ENCODE measurements at places on chromosomes 5 and 9.

- DNase-seq, result no peak
Observed at GRCh38 chr5:32254881-32255539, 57.7 kb downstream of the MTMR12 start.

DNA sequence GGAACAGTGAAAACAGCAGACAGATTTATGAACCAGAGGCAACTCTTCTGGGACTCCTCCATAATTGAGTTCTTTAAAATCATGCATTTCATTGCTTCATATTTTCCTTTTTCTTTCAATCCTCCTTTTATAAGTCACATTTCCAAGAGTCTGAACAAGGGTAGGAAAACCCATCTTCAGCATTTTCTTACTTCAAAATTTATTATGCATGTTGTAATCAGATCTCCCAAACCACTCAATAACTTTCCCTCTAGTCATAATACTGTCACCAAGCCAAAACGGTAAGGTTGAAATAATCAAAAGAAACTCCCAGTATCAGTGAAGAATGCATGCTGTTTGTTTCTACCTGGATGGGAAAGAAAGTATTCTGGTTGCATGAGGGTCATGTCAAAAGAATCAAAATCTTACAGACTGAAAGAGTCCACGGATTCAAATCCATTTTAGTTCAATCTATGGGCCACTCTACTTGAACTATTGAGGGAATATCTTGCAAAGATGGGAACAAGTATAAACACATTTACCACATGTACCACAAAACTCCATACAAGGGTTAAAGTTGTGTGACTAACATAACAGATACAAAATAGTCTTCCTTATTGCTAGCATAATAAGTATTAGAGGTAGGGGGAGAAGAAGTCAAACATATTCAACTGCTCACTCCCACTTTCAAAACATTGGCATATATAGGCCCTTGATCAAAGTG, 797.3 kb downstream of the MAT2B start:
- DNase-seq, result no peak

DNA sequence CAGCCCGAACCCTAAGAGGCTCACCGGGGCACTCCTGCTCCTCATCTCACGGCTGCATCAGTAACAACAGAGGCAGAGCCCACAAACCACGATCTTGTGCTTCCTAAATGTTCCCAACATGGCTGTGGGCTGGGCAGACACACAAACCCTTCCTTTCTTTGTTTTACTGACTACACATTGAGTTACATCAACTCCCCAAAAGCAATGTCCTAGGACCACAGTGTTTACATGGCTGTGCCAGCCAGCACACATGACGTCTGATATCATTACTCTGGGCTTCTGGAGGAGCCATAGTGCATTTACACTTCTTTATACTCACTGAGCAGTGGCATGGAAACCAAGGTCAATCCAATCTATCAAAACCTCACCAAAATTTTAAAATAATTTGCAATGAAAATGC, 101.4 kb downstream of the LHFPL2 start:
- DNase-seq, result no peak

DNA sequence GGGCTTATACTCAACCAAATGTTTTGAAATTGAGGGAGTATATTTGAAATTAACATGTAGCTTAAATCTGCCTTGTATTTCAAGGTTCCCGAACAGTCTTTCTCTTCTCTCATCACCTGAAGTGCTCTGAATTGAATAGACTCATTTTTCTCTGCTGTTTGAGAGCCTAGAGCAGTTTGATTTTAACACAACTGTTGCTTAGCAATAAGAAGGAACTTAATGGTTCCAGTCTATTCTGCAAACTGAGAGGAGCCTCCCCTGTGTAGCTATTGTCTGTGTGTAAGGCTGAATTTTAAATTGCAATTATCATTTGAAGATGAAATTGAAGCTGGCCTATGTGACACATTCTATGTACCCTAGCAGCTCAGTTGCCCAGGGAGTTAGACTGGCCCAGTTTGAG, 87.1 kb upstream of the CKMT2 start:
- no peak for DNase-seq

- no peak for DNase-seq
Observed at GRCh38 chr5:369151-369868, 47.8 kb downstream of the AHRR start.

DNA sequence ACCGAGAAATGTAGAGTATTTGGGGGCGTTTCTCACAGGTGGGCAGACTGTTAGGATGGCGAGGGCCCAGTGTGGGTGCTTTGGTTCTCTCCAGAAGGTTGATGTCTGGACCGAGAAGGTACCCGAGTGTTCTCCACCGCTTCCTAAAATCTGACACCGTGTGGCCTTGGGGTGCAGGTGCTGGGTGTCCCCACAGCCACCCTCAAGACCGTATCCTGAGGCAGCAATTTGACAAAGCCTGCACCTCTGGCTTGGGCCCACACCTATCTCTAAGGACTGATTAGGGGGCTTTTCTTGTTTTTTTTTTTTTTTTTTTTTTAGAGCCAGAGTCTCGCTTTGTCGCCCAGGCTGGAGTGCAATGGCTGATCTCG, 1.3 kb downstream of the PPP1R26 start:
- no peak for DNase-seq

GRCh38 chr9:94921092-94921471, 194.6 kb downstream of the AOPEP start:
- no peak for DNase-seq

DNA sequence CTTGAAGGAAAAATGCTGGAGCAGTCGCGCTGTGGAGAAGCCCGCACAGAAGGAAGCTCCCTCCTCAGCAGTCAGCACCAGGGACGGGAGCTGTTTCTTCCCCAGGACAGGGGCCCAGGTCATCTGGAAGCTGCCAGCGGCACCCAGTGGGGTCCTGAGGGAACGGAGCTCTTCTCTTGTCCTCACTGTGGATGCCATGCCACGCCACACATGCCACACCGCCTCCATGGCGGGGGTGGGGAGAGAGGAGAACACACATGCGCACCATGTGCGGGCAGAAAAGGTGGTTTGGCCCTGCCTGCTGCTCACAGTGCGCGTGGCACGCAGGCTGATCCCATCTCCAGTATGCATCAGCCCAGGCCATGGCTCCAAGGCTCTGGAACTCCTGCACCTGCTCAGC, 41.7 kb upstream of the ZNF354B start:
- DNase-seq, result no peak

- no peak for DNase-seq
Observed at GRCh38 chr5:142618130-142618523, 67.8 kb downstream of the FGF1 start.

- DNase-seq, result peak; percentile 9
Observed at GRCh38 chr5:113574417-113574816, 60.9 kb downstream of the YTHDC2 start.

GRCh38 chr9:98707166-98708102, 1.3 kb downstream of the GABBR2 start:
- DNase-seq, result peak; percentile 70

DNA sequence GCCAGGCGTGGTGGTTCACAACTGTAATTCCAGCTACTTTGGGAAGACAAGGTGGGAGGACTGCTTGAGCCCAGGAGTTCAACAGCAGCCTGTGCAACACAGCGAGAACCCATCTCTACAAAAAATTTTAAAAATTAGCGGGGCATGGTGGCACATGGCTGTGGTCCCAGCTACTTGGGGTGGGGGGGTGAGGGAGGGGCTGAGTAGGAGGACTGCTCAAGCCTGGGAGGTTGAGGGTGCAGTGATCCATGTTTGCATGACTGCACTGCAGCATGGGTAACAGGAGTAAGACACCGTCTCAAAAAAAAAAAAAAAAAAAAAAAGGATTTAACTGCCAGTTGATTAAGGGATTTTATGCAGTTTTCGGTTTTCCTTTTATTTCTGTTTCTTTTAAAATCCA, 65.0 kb downstream of the PTBP3 start:
- no peak for DNase-seq

- no peak for DNase-seq
Observed at GRCh38 chr9:129676975-129677374, 11.5 kb downstream of the PRRX2 start.

DNA sequence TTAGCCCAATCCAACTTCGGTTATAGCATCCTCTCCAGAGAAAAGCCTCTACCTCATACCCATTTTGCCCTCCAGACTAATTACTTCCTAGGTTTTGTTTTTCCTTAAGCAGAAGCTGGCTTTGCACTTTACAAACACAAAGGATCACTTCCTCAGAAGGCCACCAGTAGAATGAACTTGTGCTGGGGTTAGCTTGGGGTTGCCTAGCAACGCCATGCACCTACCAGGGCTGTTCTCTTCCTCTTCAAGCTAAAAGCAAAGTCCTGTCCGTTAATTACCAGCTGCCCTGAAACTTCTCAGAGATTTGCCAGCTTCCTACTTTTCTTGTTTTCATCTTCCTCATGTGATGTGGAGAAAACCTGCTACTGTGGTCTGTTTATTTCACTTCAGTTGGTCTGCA, 132.0 kb upstream of the WWC1 start:
- DNase-seq, result no peak

- no peak for DNase-seq
Observed at GRCh38 chr5:110940136-110940535, 131.4 kb upstream of the TSLP start.

DNA sequence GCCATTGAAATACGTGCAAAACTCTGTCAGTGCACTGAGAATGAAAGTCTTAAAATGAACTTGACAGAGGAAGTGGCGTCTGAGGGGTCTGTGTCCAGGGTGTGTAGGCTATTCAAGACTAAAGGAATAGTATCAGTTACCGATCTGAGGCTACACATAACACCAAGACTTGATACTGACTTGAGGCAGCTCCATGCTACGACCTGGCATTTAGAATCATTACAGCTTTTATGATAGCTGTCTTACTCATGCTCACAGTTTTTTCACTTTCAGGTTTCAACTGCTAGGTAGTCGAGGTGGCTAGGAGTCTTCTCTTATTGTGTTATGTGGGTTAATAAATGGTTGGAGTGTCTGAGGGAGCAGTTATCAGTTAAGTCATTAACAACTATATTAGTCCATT, 92.8 kb upstream of the SLCO6A1 start:
- DNase-seq, result no peak

DNA sequence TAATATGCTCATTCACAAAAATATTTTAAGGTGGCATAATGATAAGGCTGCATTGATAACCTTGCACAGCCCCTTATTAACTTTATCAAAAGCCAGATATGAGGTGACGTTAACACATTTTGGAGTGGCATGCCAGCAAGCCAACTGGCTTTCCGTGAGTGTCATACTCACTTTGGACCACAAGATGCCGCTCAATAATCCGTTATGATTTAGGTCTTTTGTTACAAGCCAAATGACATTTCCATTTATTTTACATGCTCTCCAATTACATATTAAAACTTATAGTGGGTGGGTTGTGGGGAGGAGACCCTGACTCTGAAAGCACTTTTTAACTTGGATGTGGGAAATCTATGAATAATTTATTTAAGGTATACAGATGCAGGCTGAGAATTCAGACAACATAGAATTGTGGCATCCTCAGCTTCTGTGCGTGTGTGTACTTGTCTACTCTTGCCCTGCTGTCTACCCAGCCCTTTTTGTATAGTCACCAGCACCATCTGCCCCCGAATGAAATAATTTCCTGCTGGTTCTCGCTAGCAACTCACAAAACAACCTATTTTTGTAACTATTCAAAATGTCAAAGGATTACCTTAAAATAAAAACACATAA, 305.1 kb downstream of the PSAT1 start:
- peak; percentile 17 for DNase-seq

DNA sequence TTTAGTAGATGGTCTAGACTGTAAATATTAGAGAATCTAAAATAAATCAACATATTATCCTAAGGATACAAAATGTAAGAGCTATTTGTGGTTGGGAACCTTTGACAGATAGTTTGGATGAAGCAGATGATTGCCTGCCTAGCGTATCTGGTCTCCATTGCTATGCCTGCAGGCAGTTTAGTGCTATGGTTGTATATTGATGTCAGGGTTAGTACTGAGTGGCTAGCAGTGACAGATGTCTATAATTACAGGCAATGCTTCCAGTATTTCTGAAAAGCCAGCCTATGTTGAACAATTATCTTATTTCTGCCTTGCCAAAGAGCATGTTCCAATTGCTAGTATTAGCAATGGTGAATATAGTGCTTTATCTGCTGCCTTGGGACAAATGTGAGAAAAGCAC, 151.3 kb upstream of the TLX3 start:
- DNase-seq, result no peak

DNA sequence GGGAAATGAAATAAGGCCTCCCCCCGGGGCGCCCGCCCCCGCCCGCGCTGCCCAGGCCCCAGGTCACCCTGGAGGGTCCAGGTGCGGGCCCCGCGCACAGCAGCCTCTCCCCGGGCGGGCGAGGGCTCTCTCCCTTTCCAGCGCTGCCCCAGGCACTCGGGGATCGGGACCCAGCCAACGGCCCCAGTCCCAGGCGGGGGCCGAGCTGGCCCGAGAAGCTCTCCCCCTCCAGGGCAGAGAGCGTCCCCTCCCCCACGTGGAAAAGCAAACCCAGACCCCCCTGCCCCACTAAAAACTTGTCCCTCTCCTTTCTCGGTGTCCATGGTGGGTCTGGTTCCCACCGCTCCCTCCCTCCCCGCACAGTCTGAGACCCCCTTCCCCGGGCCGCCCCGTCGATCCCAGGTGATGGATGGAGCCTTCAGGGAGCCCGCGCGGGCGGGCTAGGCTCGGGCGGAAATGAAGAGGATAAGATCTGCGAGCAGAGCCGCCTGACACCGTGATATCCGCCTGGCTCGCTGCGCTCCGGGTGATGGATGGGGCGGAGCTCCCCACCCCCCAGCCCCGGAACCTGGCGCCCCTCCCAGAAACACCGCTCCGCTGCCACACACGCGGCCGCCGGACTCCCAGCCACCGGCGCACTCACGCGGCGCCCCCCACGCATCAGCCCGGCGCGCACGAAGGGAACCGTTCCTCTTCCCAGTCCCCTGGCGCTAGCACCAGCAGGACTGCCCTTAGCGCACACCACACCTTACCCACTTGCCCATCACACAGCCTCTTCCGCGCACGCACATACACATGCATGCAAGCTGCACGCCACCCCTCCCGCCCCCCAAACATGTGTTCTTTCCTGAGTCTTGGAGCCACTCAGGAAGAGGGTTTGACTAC, 81.7 kb upstream of the ZBTB43 start:
- peak; percentile 71 for DNase-seq

All from K562 (cell line).